Foreskin keratinocyte (primary cell): ENCODE measurements at places on chromosomes 7 and 10. TPM values are rescaled to one million over a fixed set of nuclear protein-coding genes. Genes with fewer than 3 reads are reported as not detected.

The IFIT2 gene
- total RNA-seq, result 2.5 and 2.7 TPM in 2 replicates

The LAMB4 gene
- total RNA-seq, result 0.07 and 0.14 TPM in 2 replicates

The PIK3AP1 gene
- 0.07 and 0.10 TPM in 2 replicates for total RNA-seq

The FAM221A gene
- 0.31 and 0.67 TPM in 2 replicates for total RNA-seq

The MPP7 gene
- total RNA-seq, result 5.1 and 5.3 TPM in 2 replicates

The PITX3 gene
- not detected in 2 replicates for total RNA-seq

The ACTR3C gene
- 2.8 and 2.9 TPM in 2 replicates for total RNA-seq

The CALHM2 gene
- 6.4 and 11.0 TPM in 2 replicates for total RNA-seq

The DRGX gene
- total RNA-seq, result not detected in 2 replicates

The FFAR4 gene
- total RNA-seq, result not detected in 2 replicates

The NOS3 gene
- 3.4 and 5.3 TPM in 2 replicates for total RNA-seq

The IGF2BP3 gene
- 32.8 and 41.1 TPM in 2 replicates for total RNA-seq
